ENCODE measurements at places on chromosomes 4 and X. TPM values are rescaled to one million over a fixed set of nuclear protein-coding genes. Genes with fewer than 3 reads are reported as not detected.
A peak's percentile ranks its signal among the peaks of the same experiment; 100 is the strongest.

The RASL11B gene
- total RNA-seq = not detected

GRCh38 chr4:185201977-185202962, 1.5 kb downstream of the CFAP97 start:
- DNase-seq = peak; percentile 83

The F8A2 gene
- total RNA-seq = not detected

DNA sequence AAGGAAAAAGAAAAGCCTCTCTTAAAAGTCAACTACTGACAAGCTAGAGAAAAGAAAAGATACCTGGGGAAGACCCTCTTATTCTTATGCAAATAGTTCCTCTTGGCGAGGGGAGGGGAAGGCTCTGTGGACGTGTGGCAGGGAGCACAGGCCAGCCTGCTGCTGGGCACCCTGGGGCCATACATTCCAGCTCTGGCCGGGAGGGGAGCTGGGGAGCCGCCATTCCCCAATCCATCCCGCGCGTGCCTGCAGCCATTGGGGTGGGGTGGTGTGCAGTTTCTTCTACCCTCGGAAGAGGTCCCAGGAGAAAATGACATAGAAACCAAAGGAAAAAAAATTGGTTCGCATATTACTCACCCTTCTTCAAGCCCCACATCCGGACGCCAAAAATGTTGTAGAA, 1496.4 kb downstream of the RPA4 start:
- DNase-seq = no peak

- no peak for DNase-seq
Observed at GRCh38 chr4:119151161-119151560, 15.5 kb downstream of the MYOZ2 start.

DNA sequence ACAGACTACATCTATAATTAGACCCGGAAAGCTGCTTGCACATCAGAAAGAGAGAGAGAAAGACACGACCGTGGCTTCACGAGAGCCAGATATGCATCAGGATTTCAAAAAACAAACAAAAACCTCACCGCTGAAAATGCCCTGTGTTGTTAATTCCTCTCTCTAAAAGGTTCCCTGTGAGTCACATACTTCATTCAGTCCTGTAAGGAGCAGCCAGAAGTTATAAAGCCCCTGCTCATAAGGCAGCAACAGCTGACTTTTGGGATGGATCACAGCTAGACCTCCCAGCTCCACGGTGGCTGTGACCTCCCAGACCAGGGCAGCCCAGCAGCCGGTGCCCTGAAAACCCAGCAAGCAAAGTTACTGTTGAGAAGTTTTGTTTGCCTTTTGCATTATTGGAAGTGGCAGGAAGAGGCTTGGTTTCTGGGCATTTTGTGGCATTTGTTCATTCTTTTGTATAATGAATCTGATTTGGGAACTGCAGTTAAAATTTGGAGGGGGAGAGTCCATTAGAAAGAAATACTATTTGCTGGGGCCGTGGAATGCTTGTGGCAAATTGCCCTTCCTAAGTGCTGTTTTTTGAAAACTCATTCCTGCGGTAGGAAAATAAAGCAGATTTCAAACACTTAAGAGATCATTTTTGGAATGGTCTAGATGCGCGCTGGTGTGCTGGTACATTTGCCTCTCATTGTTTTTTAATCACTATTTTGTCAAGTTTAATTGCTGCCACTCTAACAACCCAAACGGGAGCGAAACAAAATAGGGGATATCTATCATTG, 520.4 kb downstream of the BCOR start:
- DNase-seq = no peak

GRCh38 chr4:24764345-24764744, 31.0 kb upstream of the SOD3 start:
- DNase-seq = no peak

The USP17L28 gene
- total RNA-seq = not detected

- DNase-seq = no peak
Observed at GRCh38 chr4:118397623-118397979, 44.8 kb upstream of the PRSS12 start.

DNA sequence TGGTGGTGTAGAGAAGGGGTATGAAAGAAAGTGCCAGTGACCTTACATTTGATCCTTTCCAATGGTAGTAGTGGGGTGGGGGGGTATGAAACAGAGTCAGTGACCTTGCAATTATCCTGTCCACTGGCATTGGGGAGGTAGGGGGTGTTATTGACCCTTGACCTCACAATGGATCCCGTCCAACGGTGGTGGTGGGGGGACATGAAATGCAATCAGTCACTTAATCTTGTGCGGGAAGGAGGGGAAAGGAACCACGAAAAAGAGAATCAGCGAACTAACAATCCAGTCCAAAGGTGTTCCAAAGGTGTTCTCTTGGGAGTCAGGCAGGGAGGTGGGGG, 619 bp upstream of the PDK3 start:
- DNase-seq = no peak

DNA sequence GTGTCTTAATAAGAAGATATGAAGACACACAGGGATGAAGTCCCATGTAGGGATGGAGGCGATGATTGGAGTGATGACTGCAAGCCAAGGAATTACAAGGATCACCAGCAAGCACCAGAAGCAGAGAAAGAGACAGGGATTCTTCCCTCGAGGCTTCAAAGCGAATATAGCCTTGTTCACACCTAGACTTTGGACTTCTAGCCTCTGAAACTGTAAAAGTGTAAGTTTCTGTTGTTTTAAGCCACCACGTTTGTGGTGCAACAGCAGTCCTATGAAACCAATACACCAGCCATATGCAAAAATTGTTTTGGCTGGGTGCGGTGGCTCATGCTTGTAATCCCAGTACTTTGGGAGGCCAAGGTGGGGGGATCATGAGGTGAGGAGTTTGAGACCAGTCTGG, 9.8 kb upstream of the PDS5A start:
- no peak for DNase-seq

All from A172 (cell line).